ENCODE measurements at places on chromosomes 7 and 10.

DNA sequence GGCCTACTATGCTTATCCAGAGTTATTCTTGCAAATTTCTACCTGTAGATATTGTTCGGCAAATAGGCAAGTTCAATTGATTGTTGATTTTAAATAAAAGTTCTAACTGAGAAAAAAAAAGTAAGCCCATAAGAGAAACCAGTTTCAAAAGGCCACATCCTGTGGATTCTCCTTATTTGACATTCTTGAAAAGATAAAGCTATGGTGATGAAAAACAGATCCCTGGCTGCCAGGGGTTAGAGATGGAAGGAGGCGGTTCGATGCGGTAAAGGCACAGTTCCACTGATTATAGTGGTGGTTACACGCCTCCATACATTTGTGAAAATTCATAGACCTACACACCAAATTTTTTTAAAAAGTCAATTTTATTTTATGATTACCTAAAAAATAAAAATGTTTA lies 347.8 kb downstream of the KCNMA1 start:
- no peak for DNase-seq

DNA sequence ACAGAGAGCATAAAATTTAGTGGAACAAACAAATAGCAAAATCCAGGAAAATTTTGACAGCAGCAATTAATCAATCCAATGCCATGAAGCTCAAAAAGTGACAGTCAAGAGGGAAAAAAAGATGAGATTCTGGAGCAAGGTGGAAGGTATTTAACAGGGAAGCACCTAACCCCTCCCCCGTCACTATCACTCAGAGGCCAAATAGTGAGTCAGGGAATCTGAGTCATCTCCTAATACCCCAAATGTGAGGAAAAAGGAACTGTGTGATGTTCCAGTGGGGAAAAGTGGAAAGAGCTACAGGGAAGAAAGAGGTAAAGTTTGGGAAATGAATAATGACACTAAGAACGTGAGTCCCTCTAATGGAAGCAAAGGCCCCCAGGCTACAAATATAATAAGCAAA lies 113.2 kb upstream of the PHF14 start:
- DNase-seq, result no peak

GRCh38 chr10:78764436-78764835 lies 304.3 kb upstream of the ZMIZ1 start:
- no peak for DNase-seq

DNA sequence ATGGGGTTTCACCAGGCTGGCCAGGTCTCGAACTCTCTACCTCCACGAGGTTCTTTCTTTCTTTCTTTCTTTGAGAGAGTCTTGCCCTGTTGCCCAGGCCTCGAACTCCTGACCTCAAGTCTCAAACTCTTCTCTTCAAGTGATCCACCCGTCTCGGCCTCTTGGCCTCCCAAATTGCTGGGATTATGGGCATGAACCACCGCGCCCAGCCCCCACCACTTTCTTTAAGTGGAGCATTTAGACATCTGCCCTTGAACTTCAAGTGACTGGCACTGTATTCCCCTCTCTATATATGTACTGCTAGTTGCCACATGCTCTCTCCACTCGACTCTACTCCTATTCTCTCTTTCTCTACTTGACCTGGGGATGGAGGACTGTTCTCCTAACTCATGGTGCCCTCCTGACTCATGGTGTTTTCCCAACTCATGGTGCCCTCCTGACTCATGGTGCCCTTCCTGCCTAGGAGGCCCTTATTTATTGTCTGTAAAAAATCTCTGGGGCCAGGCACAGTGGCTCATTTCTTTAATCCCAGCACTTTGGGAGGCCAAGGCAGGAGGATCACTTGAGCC lies 19.3 kb upstream of the ACHE start:
- DNase-seq, result no peak

DNA sequence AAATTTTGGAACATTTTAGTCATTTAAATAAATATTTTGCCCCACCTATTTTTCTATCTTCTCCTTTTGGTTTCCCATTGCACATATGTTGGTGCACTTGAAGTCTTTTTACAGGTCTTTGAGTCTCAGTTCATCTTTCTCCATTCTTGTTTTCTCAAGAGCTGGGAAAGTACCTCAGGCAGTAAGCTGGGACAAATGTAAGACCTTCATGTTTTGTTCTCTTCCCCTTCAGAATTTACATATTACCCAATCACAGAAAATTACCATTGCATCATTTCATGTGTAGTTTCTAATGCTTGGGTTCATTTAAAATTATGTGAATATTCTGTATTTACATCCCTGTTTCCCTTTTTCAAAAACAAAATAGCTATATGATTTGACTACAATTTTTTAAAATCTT lies 1150.0 kb upstream of the POT1 start:
- no peak for DNase-seq

GRCh38 chr7:150900675-150901074 lies 48.4 kb downstream of the AOC1 start:
- DNase-seq, result no peak

DNA sequence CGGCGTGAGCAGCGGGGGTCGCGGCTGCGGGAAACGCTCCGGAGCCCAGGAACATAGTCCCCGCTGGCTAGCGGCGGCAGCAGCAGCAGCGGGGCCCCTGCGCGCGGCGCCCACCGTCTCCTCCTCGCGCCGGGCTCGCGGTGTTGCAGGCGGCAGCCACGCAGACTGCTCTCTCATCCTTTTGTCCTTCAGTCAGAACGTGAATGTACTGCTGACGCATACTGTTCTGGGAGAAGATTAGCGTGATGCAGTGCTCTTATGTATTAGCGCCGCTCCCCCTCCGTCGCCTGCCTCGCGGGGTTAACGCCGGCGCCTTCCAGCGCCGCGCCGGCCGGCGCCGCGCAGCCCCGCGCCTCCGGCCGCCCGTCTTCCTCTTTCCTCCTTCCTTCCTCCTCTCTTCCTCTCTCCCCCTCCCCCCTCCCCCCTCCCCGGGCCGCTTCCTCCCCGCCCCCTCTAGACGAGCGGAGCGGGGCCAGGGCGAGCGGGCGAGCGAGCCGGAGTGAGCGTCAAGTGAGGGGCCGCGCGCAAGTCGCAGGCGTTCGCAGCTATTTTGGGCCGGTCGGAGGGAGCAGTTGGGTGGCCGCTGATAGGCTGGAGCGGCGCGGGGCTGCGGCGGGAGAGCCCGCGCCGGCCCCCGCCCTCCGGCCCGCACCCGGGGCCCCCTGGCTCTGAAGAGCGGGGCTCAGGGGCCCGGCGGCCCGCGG lies 816 bp upstream of the LRRC4 start:
- DNase-seq, result peak; percentile 54

DNA sequence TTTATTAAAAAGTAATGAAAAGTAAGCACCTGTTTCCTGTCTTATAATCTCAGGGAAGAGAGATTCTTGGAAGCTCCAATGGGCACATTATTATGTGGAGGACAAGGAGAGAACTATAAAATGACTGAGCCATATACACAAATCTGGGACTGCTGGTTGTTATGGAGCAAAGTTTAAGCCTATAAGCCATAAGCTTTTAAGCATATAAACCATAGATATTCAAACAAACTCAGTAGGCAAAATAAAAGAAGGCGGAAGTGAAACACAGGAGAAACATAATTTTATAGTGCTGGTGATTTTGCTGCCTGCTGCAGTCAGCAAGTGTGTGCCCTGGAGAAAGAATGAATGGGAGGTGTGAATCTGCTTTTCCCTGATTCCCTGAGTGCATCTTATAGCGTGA lies 274.4 kb downstream of the KIF20B start:
- DNase-seq, result no peak

DNA sequence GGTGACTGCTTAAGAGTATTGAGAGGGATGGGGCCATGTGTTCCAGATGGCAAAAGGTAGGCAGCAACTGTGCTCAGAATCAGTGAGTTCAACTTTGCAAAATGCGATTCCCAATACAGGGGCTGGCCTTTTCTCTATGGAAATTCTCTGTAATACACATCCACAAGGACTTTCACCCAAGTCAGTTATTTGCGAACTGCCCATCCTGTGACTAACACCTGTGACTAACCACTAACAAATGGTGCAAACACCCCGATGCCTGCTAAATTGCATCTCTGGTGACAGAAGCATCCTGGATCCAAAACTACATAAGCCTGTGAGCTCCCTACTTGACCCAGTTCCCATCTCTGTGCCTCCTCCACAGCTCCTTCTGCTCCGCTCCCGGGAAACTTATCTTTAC lies 9.0 kb upstream of the CUZD1 start:
- DNase-seq, result no peak

DNA sequence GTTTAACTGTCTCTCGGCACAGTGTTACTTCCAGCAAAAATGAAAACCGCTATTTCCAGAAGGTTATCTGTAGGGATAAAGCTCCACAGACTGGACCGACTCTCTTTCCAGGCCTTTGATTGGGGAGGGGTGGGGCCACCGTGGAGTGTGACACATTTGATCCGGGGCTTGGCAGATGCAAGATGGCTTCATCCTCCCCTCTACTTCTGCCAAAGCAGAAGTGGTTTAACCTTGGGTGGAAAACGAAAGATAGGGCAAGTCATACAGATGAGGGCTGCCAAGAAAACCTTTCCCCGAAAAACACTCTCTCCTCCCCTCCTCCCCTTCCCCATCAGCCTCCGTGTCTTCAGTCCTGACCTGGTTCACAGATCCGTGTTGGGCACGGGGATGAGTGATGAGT lies 139.7 kb upstream of the SH2B2 start:
- DNase-seq, result no peak

Measured in stimulated activated CD4-positive, alpha-beta T cell treated with anti-CD3 and anti-CD28 coated beads, Interleukin-4, amount 100 ng/mL, for 4 hours (primary cell).